Ovary (tissue), 10 donors: ENCODE measurements at places on chromosomes 4 and X. TPM values are rescaled to one million over a fixed set of nuclear protein-coding genes. Genes with fewer than 3 reads are reported as not detected.

GRCh38 chr4:104501290-104501689, 6.6 kb upstream of the CXXC4 start:
- DNase-seq: no peak

GRCh38 chr4:78323439-78323838, 228.1 kb upstream of the ANXA3 start:
- DNase-seq: no peak

- DNase-seq: no peak
These were observed 147.6 kb downstream of the PPP3CA start for GRCh38 chr4:101199507-101200285.

GRCh38 chr4:169059306-169060211, 49.5 kb upstream of the CBR4 start:
- DNase-seq: no peak

KCND1 gene
- total RNA-seq: 4.6 TPM

DNA sequence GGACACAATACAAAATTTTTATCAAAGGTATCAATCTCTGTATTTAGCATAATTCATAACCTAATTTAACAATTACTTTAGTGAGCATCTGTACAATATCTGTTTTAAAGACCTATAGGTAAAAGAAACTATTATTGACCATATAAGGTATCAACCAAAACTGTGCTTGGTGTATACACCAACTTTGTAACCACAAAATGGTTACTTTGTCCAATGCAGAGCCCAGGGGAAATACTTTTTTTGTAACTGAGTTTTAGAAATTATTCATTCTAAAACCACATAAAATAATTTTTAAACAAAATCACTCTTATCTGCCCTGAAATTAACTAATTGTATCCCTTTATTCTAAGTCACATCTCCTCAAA, 5.0 kb downstream of the CXXC4 start:
- DNase-seq: no peak

GRCh38 chrX:50770702-50771101, 43.3 kb downstream of the SHROOM4 start:
- DNase-seq: no peak

UGT2B17 gene
- 0.26 TPM for total RNA-seq

PLXNB3 gene
- total RNA-seq: 0.46 TPM

DNA sequence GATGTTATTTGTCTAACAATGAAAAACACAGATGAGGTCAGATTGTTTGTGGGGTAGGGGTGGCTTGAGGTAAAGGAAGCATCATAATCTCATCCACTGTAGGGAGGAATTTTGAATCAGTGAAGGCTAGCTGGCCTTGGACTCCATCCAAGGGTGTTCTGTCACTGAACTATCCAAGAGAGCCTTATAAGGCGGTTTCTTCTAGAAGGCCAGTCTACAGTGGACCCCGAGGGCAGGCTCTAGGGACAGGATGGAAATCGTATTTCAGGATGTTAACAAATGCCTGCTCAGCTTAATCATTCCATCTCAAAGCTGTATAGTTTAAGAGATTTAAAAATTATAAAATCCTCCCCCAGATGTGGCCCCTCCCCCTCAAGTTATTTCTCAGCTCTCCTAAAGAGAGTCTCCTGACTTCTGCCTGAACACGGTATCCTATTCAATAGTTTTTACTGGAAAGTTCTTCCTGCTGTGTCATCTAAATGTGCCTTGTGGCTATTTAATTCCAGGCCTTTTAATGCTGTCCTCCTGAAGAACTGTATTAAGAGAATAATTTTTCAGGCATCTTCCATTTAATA, 8.0 kb downstream of the IGFBP7 start:
- DNase-seq: peak; percentile 75

GRCh38 chrX:104568304-104568915, 2.4 kb downstream of the IL1RAPL2 start:
- DNase-seq: no peak

NWD2 gene
- not detected for total RNA-seq

DNA sequence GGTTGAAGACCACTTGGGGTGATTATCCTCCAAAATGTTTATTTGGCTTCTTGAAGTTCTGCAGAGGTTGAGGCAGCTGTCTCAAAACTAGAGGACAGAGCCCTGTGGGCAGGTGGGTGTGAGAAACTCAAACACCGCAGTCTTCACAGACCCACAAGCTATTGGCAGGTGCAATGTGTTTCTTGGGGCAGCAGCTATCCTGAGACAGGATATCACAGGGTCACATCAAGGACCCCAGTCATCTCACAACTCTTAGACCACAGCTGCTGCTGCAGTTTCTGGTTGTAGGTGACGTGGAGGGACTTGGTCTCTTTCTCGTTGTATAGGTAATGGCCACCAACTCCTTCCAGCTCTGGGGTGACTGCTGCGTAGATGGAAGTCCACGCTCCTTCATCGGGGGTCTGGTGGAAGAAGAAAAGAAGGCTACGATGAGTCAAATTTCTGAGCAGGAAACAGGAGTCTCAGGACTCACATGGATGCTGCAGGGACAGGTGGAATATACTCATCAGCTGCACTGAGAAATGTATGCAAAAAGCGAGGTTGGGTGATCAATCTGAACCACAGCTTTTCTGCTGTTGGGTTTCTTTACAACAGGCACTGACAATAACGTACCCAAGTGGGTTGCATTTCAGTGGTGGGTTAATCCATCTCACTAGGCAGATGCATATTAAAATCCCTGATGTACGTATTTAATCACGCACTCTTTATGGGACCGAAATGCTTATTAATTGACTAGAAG, 279.8 kb downstream of the DHRSX start:
- no peak for DNase-seq

- DNase-seq: no peak
These were observed 67.2 kb downstream of the BLTP1 start for GRCh38 chr4:122219356-122219755.
